ENCODE measurements at places on chromosomes 16 and 17.

DNA sequence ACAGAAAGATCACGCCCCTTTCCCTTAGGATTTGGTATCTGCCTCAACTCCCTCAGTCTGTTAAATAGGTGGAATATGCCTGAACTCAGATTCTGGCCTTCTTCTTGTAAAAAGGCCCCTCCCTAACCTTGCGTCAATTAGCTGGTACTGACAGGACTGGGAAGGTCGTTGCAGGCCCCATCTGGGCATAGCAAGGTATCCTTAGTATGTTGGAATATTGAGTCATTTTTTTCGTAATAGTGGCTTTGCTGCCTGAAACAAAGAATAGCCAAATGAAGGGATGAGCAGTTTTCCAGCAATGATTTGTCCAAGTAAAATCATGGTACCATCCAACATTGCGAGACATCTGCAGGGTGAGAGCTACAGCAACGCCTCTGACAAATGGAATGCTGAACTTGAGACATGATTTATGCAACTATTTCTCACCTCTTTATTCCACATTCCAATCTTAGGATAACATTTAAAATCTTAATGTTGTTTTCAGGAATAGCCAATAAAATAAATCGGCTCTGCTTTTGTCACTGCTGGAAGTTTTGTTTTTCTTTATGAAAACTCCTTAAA is 39.3 kb upstream of the BRD7 start:
- DNase-seq: no peak

- peak; percentile 75 for DNase-seq
Observed at GRCh38 chr16:10609402-10609774, 29.0 kb upstream of the EMP2 start.

GRCh38 chr17:64497565-64498035 is 746 bp upstream of the POLG2 start:
- no peak for DNase-seq

GRCh38 chr17:4467287-4467686 is 31.4 kb upstream of the SPNS2 start:
- DNase-seq: no peak

- DNase-seq: peak; percentile 48
Observed at GRCh38 chr17:68595986-68596385, 5.2 kb downstream of the FAM20A start.

DNA sequence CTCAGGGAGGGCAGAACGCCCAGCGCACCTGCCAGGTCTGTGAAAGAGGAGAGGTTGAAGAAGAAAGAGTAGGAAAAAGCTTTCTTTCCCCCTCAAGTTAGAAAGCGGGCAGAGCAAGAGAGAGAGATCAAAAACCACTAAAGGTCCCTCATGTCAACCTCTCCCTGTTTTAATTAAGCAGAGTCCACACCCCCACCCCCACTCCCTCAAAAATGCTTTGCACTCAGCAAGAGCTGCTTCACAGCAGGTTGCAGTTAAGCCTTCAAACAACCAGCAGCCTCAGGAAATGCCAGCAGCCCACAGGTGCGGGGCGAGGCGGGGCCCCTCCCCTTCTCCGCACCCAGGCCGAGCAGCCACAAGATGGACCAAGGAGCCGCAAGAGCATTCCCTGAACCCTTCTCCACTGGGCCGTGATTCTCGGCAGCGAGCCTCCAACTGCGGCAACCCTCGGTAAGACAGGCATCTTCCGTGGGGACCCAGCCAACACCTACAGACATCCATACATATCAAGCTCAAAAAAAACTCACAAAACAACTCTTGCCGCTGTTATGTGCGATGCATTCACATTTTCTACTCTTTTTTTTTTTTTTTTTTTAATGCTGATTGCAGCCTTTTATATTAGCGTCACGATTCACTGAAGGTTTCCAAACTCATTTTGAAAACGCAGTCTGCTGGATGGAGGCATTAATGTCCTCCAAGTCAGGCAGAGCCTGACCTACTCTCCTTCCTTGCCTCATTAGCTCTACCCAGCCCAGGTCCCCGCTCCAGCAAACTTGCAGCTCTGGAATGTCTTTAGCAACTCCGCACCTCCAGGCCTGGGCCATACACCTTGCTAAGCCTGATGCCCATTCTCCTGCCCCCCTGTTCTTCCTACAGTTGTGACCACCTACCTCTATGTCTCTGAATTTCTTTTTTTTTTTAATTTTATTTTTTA is 66.1 kb downstream of the AXIN2 start:
- DNase-seq: no peak

GRCh38 chr17:6358131-6358530 is 76.8 kb downstream of the AIPL1 start:
- DNase-seq: no peak

GRCh38 chr17:32222621-32223020 is 43.0 kb upstream of the RHBDL3 start:
- no peak for DNase-seq

DNA sequence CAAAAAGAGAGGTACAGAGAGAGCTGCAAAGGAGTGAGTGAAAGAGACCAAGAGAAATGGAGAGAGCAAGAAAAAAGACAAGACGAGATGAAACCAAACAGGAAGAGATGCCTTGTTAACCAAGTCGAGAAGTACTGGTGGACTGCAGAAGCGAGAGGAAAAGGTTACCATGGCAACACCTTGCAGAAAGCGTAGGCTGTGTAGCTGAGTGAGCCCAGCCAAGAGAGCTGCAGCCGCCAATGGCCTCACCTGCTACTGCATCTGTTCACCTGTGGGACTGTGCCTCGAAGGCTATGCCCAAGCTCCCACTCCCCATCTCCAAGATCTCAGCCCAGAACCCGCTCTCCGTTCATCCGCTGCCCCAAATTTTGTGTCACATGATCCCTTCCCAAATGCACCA is 161.3 kb downstream of the SLC39A11 start:
- DNase-seq: no peak

All from amniotic epithelial cell (primary cell).